A172 (cell line): ENCODE measurements at places on chromosomes 16 and 17.

- no peak for DNase-seq
Observed at GRCh38 chr17:48642059-48642842, 16.1 kb upstream of the HOXB9 start.

DNA sequence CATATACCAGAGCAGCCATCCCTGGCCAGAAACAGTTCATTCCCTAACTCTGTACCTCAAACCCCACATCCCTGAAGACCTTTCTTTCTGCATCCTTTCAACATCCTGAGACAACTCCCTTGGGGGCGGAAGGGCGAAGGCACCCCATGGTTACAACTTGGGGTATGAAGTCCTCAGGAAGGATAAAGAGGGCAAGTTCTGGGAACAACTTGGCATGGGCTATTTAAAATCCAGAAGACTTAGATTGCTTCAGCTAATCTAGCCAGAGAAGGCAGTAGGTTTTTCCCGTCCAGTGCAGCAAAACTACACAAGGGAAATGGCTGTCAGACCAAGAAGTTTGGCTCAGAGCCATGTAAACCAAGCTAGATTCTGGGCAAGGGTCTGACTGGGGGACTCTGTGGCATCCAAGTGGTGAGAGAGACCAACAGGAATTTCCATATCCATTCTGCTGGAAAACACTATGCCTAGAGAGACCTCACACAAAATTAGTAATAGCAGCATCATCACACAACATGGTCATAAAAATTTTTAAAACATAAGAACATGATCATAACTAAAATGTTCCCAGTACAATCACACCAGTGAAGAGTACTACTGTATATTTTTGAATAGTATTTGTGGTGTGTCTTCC, 113.2 kb downstream of the CDYL2 start:
- DNase-seq = no peak

DNA sequence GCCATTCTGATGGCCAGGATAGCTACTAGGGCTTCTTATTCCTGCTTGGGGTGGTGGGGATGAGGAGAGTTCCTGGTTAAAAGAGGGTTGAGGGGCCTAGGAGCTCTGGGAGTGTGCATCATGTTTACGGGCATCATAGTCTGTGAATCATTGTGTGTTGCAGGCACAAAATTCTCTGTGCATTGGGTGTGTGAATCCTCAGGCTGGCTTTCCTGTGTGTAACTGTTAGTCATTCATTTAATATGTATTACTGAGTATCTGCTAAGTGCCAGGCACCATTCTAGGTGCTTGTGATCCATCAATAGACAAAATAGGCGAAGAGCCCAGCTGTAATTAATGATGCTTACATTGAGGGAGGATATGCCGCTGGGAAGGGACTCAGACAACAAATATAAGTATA, 5.8 kb downstream of the PPY start:
- no peak for DNase-seq

- DNase-seq = no peak
Observed at GRCh38 chr17:39757176-39757662, 19.5 kb downstream of the GRB7 start.

- peak; percentile 20 for DNase-seq
Observed at GRCh38 chr17:40813804-40814203, 8.6 kb downstream of the KRT10 start.

GRCh38 chr16:57184887-57185445, 873 bp downstream of the PSME3IP1 start:
- no peak for DNase-seq

- peak; percentile 56 for DNase-seq
Observed at GRCh38 chr16:27639561-27640276, 89.8 kb downstream of the KATNIP start.

DNA sequence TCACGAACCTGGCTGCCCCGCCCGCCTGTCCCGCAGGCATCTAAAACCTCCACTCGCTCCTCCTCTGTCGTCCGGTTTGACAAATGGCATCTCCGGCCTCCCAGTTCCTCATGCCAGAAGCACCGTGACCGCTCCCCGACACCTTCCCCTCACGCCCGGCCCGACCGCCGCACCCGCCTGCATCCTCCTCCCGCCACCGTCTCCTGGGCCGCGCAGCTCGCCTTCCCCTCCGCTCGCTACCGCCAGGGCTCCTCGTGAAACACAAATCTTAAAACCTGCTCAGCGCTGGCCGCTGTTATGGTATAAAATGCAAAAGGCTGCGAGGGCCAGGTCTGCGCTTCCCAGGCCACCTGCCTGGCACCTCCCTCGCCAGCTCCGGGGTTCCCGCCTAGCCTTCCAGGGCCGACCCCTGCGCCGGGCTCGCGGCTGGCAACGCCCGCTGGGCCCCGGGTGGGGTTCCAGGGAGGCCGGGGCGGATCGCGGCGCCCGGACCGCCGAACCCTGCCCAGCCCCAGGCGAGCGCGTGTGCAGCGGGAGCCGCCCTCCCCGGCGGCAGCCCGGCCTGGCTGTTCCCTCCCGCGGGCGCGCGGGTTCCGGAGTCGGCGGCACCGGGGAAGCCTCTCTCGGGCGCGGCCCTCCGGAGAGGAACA, 488 bp downstream of the SPSB3 start:
- peak; percentile 21 for DNase-seq

DNA sequence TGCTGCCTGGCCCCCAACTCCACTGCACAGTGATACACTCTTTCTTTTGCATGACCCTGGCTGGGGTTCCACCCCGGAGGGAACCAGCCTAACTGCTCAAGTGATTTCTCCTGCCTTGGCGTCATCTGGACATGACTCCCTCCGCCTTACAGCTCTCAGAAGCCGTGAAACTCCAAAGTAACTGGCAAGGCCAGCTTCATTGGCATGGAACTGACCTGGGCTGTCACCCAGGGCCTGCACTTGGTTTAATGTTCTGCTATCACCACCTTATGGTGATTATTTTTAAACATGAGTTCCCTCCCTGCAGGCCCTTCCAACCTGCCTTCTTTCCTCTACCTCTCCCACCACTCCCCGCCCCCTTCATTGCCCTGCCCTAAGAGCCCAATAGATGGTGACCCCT, 139.7 kb upstream of the CDH5 start:
- DNase-seq = no peak

DNA sequence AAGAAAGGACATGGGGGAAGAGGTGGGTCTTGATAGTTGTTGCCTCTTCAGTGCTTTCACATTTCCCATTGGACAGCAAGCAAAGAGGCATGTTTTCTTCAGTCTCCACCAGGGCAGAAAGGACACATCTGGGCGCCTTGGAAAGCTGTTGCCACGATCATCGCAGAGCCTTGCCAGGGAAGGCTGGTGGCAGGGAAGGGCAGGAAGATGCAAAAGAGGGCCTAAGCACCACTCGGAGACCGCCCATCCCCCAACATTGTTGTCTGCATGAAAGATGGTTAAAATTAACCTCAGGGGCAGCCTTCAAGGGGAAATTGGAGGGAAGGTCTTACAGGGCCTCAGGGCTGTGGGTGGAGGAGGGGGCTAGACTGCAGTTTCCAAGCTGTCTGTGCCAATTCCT, 114.2 kb downstream of the SOX9 start:
- no peak for DNase-seq

- no peak for DNase-seq
Observed at GRCh38 chr17:72520665-72521303, 400.0 kb downstream of the SOX9 start.
